Common myeloid progenitor, CD34-positive (primary cell): ENCODE measurements at places on chromosomes 1 and 21.
A peak's percentile ranks its signal among the peaks of the same experiment; 100 is the strongest.

- no peak for DNase-seq
Measured at GRCh38 chr1:190439447-190439846, 38.2 kb downstream of the BRINP3 start.

DNA sequence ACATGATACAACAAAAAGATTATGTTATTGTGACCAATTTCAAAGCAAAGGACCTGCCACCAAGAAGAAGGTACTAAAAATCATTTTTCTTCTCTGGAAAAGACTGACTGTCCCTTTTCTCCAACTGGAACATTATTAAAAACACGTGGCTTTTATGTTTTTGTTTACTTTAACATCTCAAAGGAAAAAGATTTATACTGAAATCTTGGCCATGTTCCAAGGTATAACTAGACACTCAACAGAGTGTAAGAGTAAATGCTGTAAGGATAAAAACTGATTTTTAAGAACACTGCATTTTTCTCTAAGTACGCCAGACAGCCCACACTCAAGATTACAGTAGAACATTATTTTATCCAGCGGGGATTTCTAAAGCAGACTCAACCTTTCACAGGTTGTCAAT lies 62.1 kb downstream of the BRWD1 start:
- DNase-seq, result no peak

GRCh38 chr1:1981142-1981500 lies 22.5 kb downstream of the CFAP74 start:
- no peak for DNase-seq

DNA sequence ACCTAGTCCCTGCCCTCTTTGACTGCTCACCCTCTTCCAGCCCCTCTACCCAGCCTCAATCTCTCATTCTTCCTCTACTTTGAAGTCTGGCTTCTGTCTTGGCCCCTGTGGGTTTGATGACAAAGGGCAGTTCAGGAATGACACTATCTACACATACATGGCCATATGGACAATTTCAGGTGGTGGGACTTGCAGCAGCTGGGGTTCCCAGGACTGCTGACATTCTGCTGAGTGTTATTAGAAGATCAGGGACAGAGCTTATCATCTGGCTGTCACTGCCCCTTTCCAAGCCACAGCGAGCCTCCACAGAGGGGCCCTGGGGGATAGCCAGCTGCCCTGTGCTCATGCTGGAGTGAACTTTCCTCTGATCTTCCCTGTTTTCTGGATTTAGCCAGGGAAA lies 97.4 kb upstream of the IPO9 start:
- no peak for DNase-seq

DNA sequence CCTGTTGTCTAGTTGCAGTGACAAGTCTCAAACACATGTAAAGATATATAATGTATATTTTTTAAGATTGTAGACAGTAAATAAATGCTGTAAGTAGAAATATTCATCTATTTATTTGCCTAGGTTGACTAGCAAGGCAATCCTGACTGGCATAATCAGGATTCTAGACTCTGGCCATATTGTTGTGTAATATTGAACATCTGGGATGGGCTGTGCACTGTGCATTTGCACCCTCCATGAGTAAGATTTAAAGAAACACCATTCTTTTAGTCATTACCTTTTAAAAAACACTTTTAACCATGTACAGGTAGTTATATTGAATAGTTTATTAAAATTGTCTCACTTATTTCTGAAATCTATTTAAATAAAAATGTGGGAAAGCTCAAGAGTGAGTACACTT lies 32.4 kb downstream of the RASAL2 start:
- no peak for DNase-seq

- no peak for DNase-seq
Measured at GRCh38 chr1:223175032-223175431, 32.0 kb upstream of the TLR5 start.

GRCh38 chr1:175369696-175370095 lies 177.1 kb upstream of the KIAA0040 start:
- no peak for DNase-seq

- no peak for DNase-seq
Measured at GRCh38 chr21:24110846-24111245, 1496.4 kb downstream of the MRPL39 start.

DNA sequence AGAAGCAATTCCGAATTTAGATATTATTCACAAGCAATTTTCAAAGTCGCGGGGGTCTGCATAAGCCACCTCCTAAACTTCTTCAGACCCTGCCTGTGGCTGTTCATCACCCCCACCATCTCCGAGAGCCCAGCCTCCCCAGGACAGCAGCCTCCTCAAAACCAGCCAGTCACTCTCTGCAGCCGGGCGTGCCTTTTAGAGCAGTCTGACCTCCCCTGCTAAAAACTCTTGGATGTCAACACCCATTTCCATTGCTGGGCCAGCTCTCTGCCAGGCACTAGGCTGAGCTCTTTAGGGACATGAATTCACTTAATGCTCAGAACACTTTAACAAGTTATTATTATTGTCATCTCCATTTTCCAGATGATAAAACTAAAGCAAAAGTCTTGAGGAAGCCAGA lies 11.7 kb downstream of the ADPRS start:
- no peak for DNase-seq

DNA sequence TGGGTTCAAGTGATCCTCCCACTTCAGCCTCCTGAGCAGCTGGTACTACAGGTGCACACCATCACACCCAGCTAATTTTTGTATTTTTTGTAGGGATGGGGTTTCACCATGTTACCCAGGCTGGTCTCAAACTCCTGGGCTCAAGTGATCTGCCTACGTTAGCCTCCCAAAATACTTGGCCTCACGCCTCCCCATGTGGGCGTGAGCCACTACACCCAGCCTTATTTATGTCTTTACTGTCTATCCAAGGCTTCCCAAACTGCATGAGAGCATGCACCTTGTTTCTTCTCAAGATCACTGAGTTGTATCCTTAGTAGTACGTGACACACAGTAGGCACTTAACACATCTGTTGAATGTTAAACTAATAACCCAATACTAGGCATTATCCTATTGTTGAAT lies 14.2 kb downstream of the WASF2 start:
- no peak for DNase-seq

DNA sequence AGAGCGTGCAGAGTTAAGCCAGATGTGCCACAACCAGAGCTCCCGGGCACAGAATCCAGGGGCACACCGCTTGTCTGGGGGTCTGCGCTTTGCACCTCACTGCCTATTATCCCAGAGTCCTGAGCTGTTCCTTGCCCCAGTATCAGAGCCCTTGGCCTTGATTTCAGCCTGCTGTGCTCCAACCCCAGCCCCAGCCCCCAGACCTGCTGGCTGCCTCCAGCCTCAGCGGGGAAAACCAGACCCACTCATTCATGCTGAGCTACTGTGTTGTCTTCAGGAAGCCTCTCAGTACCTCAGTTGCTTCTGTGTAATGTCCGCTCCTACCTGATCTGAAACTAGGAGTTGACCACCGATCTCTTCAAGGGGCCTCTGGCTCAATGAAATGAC lies 1.1 kb downstream of the IKBKE start:
- DNase-seq, result no peak

DNA sequence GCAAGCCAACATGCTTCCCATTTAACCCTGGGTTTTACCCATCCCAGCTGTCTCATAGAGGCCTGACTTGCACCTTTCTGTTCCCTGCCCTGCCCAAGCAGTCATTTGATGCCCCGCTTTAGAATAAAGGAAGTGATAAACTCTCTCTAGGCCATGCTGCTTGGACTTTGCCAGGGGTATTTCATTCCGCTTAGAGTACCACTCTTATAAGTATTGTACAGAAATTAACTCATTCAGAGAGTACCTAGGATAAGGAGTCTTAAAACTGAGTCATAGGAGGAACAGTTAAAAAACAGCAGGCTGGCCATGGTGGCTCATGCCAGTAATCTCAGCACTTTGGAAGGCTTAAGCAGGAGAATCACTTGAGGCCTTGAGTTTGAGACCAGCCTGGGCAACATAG lies 21.0 kb upstream of the LYST start:
- no peak for DNase-seq

- no peak for DNase-seq
Measured at GRCh38 chr1:62588000-62588399, 9.3 kb upstream of the ANGPTL3 start.

- no peak for DNase-seq
Measured at GRCh38 chr1:233962878-233963277, 58.4 kb downstream of the SLC35F3 start.

DNA sequence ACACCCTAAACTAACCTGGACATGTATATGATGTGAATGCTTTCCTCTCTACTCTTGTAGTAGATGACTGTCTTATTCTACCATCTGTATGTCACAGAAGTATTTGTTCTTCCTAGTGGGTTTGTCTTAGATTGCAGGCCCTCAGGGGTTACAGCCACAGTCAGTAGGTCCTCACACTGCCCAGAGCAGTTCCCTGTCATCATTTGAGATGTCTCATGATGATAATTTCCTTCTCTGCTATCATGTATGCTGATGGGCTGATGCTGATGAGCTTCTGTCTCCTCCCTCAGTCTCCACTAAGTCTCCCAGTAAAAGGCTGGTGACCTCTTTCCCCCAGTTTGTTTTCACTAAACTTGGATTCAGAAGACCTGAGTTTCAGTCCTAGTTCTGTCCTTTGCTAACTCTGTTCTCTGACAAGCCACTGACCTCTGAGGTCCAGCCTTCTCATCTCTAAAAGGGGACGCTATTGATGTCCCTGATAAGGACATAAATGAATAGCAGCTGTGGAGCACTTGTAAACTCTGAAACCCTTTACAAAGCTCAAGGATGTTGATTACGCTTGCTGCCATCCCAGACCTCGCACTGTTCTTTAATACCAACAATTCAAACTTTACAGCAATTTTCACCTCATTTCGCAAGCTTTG lies 3.1 kb upstream of the ETV3 start:
- no peak for DNase-seq

DNA sequence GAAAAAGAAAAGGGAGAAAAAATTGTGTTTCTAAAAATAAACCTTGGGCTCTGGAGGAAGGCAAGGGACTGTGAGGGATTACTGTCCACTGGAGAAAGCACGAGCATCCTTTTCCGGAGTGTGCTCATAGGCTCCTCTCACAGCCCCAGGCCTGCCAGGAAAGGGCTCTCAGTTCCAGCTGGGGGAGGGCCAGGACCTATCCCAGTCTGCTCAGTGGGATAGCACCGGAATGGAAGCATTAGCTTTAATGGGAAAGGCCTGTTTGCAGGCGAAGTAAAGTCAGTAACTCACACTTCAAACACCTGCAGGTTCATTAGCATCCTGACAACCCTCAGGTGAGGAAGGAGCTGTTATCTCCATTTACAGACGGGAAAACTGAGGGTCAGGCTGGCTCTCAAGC lies 113.9 kb upstream of the USP24 start:
- DNase-seq, result no peak

- DNase-seq, result peak; percentile 1
Measured at GRCh38 chr1:248421384-248421783, 18.5 kb downstream of the OR2T1 start.

- no peak for DNase-seq
Measured at GRCh38 chr21:29748391-29749167, 191.2 kb downstream of the GRIK1 start.

- DNase-seq, result no peak
Measured at GRCh38 chr1:94629259-94630181, 88.0 kb upstream of the F3 start.

DNA sequence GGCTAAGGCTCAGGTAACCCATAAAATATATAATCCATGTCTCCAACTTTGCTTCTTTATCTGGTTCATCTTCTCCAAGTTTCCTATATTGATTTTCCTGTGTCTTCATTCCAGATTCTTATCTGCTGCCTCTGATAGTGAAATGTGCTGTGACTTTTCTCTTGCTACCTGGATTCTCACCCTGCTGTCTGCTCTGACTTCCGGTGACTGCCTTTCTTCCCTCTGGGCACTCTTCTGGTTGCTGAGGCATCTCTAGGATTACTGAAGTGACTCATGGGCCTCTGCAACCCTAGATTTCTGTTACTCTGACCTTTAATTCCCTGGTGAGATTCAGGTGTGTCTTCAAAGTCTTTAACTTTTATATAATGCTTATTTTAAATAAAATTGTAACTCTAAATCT lies 46.9 kb downstream of the GIPC2 start:
- DNase-seq, result no peak

GRCh38 chr1:169105434-169106094 lies 926 bp upstream of the ATP1B1 start:
- peak; percentile 83 for DNase-seq

- no peak for DNase-seq
Measured at GRCh38 chr1:221246628-221247415, 367.6 kb downstream of the HLX start.

DNA sequence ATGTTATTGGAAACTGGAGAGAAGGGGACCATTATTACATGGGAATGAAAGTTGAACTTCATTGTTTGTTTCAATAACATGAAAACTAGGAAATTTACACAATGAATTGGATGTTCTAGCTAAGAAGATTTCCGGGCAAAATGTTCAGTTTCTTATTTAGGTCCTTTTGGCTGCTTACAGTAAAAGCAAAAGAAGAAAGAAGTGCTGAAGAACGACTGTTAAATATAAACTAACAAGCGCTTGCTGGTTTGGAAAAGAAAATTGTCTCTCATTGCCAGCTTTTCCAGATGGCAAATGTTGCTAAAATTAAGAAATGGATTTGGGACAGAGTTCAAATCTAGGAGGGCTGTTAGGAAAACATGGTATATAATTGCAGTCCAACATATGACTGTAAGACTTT lies 139.6 kb downstream of the ZNF644 start:
- no peak for DNase-seq

DNA sequence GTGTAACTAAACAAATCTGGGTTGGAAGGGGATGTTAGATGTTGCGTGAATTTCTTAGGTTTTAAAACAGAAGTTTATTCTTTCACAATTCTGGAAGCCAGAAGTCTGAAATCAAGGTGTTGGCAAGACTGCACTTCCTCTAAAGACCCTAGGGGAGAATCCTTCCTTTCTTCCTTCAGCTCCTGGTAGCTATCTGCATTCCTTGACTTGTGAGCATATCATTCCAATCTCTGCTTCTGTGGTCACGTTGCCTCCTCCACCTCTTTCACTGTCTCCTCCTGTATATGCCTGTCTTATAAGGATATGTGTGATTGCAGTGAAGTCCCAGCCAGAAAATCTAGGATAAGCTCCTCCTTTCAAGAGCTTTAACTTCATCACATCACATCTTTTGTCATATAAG lies 7.7 kb downstream of the CHRM3 start:
- DNase-seq, result no peak

GRCh38 chr1:86159800-86160199 lies 3.2 kb upstream of the COL24A1 start:
- DNase-seq, result no peak

DNA sequence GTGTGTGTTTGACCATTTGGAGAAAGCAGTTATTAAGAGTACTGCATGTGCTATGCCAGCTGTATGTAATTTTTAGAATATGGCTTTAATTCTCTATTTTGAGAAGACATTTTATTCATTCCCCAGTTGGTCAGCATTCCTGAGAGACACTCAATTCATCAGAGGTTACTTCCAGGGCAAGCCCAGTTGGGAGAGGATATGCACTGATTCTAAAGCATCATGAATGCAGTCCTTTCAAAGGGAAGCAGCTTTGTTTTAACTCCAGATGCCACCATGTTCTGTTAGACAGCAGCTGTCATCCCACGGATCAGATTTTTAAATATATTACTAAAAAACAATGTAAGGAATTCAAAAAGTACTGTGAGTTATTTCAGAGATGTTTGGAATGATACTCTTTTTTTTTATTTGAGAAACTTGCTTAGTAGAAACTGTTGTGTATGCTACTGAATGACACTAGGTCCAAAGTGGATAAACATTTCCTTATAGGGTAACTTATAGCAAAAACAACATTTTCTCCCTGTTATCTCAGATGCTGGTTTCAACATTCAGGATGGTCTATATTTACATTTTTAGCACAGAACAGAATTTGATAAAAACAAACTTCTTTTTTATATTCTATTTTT lies 149.5 kb upstream of the B3GALT2 start:
- DNase-seq, result no peak
